Activated CD8-positive, alpha-beta memory T cell treated with anti-CD3 and anti-CD28 coated beads, Interleukin-2, amount 10 ng/mL, durations not matched to agents 7 days and 5 days (primary cell): ENCODE measurements at places on chromosomes 11 and 22. TPM values are rescaled to one million over a fixed set of nuclear protein-coding genes. Genes with fewer than 3 reads are reported as not detected.
A peak's percentile ranks its signal among the peaks of the same experiment; 100 is the strongest.

CALCA gene
- not detected for total RNA-seq

DNA sequence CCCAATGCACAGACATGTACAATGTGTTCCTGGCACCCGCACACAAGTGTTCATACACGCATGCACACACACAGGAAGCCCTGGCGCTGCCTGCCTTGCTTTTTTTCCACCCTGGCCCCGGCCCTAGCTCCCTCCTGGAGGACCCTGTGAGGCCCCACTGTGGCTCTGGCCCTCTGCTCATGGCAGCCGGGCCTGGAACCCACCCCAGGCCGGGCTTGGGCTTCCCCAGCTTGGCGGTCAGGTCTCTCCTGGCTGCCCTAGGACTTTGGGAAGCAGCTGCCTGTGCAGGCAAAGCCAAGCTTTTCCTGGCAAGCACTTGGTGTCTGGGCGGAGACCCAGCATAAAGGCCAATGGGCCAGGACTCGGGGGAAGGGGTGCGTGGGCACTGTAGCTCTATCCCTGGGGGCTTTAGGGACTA is 30.5 kb downstream of the CD82 start:
- DNase-seq: no peak

GRCh38 chr11:34425867-34426266 is 12.9 kb upstream of the CAT start:
- DNase-seq: no peak

DNA sequence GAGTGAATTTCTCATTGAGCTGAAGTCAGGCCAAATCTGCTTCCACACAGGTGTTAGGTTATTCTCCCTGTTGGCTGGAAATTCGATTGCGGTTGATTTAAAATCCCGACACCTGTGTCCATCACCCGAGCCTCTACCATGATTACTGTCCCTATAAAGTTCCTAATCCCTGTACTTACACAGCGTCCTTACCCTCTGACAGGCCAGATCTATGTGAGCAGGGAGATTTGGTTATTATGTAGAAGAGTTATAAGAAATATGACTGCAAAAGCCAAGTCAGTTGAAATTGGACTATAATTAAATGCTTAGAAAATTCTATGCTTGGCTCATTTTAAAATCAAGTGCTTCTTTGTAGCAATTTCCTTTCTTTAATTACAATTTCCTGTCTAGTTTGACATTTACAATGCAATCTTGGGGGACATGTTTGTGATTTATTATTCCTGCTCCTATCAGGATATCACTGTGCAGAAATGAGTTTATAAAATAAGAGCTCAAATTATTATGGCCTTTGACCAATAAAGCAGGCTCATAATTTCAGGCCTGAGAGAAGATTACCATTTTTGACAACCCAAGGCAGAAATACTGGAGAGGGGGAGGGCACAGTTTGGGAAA is 32.5 kb upstream of the LMO1 start:
- no peak for DNase-seq

OR52A1 gene
- total RNA-seq: not detected

- no peak for DNase-seq
These were observed 538.9 kb upstream of the ANO5 start for GRCh38 chr11:21653951-21654421.

PIH1D2 gene
- total RNA-seq: not detected

DNA sequence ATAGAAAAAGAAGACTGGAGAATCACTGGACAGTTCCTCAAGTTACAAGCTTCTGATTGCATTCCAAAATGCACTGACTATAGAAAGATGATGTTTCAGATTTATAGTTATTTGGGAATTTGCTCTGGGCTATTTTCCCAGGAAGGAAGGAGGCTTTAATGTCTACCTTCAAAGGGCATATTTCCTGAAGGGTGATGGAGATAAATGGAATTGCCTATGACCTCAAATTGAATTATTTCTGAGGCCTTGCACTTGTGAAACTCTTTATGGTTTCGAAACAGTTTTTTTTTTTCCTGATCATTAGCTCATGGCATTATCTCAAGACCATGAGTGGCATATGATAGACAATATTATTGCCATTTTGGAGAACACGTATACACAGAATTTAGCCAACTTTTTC is 333.9 kb downstream of the METTL15 start:
- DNase-seq: no peak

- DNase-seq: no peak
These were observed 188.2 kb upstream of the ANO3 start for GRCh38 chr11:26143566-26144290.

DNA sequence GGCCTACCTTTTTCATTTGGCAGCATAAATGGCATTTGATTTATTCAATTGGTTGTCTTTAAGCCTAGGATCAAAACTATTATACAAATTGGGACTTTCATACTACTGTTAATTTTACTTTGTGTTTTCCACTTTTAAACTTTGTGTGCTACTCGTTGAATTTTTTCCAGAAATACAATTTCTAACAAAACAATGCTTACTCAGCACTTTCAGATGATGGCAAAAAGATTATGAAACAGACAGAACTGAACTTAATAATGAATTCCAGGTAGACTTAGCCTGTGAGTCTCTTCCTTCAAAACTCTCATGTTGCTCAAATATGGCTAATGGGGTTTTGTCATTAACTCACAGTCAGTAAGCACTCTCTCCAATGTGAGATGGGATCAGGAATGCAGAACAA is 26.3 kb downstream of the OR5T2 start:
- DNase-seq: no peak

- no peak for DNase-seq
These were observed 481.8 kb downstream of the BRD1 start for GRCh38 chr22:49345896-49346295.

DNA sequence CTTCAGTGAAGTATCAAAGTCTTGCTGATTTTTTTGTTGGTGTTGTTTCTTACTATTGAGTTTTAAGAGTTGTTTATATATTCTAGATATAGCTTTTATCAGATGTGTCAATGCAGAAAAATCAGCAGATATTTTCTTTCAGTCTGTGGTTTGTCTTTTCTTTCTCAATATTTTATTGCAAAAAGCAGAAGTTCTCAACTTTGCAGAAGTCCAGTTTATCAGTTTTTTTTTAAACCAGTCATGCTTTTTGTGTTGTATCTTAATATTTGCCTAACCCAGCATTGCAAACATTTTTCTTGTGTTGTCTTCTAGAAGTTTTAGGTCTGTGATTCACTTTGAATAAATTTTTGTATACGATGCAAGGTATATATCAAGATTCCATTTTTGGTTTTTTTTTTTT is 7.0 kb downstream of the ASRGL1 start:
- no peak for DNase-seq

CCDC81 gene
- total RNA-seq: 0.16 TPM

- no peak for DNase-seq
These were observed 201.9 kb upstream of the UBASH3B start for GRCh38 chr11:122453586-122453985.

PGGHG gene
- total RNA-seq: 229 TPM

DNA sequence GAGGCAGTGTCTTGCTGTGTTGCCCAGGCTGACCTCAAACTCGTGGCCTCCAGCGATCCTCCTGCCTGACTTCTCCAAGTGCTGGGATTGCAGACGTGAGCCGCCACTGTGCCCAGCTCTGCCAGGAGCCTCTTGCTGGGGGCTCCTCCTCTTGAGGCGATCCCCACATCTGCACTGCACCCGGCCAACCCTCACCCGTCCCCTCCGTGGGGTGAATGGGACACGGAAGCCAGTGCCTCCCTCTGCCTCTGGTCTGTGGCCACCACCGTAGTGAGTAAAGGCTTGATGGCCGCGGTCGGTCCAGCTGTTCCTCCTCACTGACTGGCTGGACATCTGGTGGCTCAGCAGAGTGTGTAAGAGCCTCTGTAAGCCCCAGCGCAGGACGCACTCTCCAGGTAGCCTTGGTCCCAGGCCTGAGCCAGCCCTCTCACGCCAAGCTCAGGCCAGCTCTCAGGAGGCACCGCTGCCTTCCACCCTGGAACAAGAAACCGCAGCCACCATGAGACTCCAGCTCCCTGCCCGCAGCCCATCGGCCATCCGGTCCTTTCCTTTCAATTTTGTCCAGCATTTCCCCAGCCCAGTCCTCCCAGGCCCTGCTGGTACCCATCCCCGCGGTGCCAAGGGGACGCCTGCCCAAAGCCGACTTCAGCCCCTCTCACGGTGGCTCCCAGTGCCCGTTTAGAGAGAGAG is 100.3 kb downstream of the BRD1 start:
- DNase-seq: peak; percentile 34

LPXN gene
- total RNA-seq: 141 TPM

ACTN3 gene
- total RNA-seq: 0.40 TPM

NOX4 gene
- total RNA-seq: not detected

EHF gene
- total RNA-seq: 0.44 TPM

DNA sequence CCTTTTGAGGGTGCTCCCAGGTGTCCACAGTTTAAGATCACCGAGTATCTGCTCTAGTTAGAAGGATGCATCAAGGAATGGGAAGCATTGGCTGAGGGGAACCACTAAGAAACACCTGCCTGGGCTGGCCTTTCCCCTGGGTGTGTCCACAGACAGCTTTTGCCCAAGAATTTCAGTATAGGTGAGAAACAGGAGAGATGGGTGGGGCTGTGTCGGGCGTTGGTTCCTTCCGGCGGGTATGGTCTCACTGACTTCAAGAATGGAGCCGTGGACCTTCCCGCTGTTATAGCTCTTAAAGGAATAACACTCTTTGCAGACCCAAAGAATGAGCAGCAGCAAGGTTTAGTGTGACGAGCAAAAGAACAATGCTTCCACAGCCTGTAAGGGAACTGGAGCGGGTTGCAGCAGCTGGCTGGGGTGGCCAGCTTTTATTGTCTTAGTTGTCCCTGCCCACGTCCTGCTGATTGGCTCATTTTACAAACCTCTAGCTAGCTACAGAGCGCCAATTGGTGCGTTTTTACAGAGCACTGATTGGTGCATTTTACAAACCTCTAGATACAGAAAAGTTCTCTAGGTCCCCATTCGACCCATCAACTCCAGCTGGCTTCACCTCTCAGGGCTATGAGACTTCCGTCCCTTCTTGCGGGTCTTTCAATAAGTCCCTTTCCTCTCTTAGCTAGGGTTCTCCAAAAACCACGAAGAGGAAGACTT is 2.4 kb downstream of the FADS1 start:
- peak; percentile 54 for DNase-seq
